Activated CD8-positive, alpha-beta T cell treated with anti-CD3 and anti-CD28 coated beads for 36 hours (primary cell): ENCODE measurements at places on chromosomes 3 and 15.

- no peak for DNase-seq
These were observed 1112.8 kb downstream of the TUSC7 start for GRCh38 chr3:117822416-117822815.

- no peak for DNase-seq
These were observed 48.9 kb upstream of the ZDHHC23 start for GRCh38 chr3:113898892-113899291.

GRCh38 chr3:197889204-197889930 is 60.6 kb upstream of the RPL35A start:
- no peak for DNase-seq

GRCh38 chr15:66854012-66854965 is 152.3 kb downstream of the SMAD6 start:
- no peak for DNase-seq

DNA sequence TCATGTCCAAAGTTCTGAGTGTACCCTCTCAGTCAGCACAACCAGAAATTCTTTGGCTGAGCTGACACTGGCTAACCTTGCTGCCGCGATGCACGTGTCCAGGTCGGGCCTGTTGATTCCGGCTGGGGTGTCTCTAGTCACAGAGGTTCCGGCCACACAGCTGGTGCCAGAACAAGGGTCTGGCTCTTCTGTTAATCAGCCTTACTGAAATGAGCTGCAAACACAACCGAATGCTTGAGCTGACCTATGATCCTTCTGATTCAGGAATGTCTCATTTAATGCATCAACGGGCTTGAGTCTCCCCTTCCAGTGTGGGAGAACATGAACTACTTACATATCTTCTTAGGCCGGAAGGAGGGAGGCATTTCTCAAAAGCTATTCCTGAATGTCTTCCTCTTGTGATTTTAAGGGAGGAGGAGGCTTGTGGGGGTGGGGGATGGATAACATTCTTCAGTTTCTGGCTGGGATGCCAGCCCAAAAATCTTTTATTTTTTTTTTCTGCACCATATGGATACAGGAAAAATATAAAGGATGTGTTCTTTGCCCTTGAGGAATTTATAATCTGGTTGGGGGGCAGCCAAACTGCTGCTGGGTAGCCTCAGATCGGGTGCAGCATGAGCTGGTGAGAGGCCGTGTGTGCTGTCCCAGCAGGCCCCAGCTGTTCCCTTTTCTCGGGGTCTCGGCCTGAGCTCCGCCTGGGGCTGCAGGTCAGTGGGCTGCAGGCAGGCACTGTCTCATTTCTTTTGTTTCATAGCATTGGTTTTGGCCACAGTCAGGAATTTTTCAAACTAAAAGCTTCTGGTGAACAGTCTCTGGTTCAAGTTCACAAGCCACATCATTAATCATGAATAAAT is 319.1 kb upstream of the TBL1XR1 start:
- DNase-seq, result no peak

GRCh38 chr15:29266052-29266582 is 3.5 kb downstream of the NSMCE3 start:
- DNase-seq, result no peak

- DNase-seq, result no peak
These were observed 39.6 kb downstream of the DAPK2 start for GRCh38 chr15:64006642-64007041.
